ENCODE measurements at places on chromosomes 2 and 18.

GRCh38 chr2:29165362-29166241 lies 50.4 kb downstream of the CLIP4 start:
- DNase-seq, result peak; percentile 34

GRCh38 chr2:116545286-116546068 lies 1269.0 kb upstream of the DDX18 start:
- DNase-seq, result no peak

DNA sequence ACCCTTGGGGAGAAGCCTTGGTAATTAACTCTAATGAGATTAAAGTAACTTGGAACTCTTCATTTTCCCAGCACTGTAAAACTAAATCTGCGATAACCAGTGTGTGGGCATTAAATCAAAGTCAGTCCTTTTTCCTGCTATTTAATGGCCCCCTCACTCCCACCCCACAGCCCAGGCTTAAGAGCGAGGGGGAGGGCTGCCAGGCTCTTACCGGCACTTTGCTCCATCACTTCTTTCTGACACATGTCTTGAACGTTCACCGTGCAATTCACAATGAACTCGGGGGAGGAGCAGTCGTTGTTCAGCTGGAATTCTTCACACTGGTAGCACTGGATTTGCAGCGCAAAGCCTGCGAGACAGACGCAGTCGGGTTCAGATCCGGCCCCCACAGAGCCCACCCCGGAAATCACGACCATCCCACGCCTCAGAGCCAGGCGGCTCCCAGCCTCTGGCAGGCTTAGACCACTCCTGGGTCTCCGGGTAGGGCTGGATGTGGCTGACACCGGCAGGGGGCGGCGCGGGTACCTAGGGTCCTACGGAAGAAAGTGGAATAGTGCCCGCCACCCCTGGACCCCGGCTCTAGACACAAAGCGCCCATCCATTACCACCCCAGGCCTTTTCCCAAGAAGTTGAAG lies 1.7 kb downstream of the LYPD1 start:
- DNase-seq, result no peak

GRCh38 chr2:47598476-47598875 lies 184.5 kb upstream of the MSH6 start:
- DNase-seq, result no peak

- no peak for DNase-seq
These were observed 155.1 kb downstream of the SS18 start for GRCh38 chr18:25935356-25935755.

GRCh38 chr18:76558881-76559667 lies 64.0 kb upstream of the ZNF516 start:
- no peak for DNase-seq

DNA sequence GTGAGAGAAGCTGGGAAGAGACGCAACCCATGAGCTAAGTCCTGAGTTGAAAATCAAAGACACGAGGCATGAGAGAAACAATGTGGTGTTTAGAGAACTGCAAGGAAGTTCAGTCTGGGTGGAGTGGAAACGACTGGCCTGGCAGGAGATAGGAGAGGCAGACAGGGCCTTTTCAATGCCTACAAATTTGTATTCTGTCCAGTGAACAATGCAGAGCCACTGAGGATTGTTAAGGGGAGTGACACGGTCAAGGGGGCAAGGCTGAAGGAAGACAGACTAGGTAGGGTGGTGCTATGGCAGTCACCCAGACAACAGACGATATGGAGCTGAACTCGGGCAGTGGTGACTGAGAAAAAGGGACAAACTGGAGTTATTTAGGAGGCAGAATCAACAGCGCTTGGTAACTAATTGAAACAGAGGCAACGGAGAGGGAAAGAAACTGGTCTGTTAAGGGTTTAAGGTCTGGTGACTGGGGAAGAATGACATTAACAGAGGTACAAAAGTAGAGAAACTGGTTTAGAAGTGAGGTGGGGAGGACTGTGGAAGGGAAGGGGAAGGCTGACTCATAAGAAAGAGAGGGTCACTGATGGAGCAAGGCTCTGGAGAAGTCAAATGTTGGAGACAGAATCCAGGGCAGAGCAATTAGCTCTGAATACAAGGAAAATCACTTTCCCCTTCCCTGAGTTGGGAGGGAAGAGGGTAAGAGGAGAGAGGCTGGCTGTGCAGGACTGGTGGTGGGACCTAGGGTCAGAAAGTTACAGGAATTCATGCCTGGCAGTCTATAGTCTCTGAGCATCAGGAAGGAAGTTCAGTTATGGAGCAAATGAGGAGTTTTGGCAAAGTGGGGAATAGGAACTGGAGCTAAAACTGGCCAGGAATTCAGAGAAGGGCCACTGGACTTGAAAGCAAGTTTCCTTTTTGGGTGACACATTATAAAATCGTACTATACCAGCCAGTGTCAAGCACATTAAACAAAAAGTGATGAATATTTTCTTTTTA lies 63.4 kb upstream of the CHRNA1 start:
- no peak for DNase-seq

- DNase-seq, result no peak
These were observed 64.5 kb downstream of the LYPD6 start for GRCh38 chr2:149394864-149395263.

- no peak for DNase-seq
These were observed 174.5 kb downstream of the SS18 start for GRCh38 chr18:25915907-25916306.

DNA sequence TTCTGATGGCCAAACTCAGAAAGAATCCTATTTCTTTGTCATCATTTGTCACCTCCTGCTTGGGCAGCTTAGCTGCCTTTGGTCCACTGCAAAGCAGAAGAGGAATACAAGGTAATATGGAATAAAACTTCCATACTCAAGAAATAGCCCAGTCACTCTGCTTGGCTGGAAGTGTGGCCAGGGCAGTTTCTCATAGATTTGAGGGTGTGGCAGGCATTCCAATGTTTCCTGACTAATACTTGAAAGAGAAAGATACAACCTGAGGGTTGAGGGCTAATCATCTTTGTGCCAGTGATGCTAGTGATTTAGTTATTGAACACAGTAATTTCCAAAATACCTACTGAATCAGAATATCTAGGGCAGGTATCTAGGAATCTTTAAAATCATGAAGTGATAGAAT lies 83.1 kb downstream of the FAM161A start:
- DNase-seq, result no peak

GRCh38 chr2:150133623-150134022 lies 353.8 kb downstream of the RND3 start:
- DNase-seq, result no peak

GRCh38 chr2:231502596-231502995 lies 27.6 kb downstream of the NMUR1 start:
- DNase-seq, result no peak

DNA sequence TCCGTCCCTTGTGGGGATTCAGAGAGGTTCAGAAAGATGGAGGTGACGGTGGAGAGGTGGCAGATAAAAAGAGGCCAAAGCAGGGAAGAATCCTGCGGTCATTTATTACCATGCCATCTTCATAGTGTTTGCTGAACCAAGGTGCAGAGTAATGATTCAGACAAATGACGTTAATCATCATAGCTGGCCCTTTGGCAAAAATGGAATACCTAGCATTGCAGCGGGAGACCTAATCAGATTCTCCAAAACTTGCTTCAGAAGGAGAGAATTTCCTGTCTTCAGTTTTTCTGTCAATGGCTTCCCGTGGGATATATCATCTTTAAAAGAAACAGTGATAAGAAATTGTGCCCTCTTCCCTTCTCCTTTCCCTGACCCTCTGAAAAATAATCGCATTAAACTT lies 175.4 kb downstream of the PTGR3 start:
- no peak for DNase-seq

GRCh38 chr2:179253226-179253625 lies 11.4 kb downstream of the SESTD1 start:
- no peak for DNase-seq

DNA sequence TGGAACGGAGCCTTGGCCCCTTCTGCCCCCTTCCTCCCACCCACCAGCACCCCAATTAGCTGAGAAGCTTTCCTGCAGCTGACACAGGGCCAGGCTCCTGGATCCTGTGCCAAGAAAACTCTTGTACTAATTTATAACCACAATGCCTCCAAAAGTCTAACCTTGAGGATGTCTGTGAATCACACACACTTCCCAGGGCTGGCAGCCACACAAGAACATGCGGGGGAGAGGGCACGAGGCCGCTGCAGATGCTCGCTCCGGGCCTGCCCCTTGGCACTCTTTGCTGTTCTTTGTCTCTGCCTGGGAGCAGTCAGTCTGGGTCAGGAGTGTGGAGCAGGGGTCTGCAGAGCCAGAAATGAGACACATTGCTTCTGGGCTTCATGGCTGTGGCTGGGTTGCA lies 62.7 kb upstream of the KIF5C start:
- no peak for DNase-seq

DNA sequence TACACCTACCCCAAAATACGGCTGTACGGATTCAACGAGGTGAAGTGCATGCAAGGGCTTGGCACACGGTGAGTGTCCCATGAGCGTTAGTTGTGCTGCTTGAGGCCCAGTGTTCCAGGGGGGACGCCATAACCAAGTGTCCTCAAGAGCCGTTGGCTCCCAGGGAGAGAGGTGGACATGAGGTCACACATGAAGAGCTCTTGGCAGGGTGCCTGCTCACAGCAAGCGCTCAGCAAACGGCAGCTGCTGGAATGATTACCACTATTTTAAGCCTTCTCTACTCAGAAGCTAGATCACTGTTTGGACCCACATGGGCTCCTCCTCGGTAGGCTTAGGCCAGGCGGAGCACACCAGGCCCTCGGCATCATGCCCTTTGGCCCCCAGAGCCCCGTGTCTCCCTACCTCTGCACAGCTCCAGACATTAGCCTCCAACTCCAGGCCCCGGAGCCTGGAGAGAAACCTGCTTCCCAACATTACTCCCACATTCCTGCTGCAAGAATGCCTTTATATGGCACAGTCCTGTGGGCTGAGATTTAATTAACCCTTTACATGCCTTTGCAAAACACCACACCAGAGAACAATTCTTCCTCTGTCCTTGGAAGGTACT lies 68.4 kb upstream of the PPP1CB start:
- peak; percentile 77 for DNase-seq

DNA sequence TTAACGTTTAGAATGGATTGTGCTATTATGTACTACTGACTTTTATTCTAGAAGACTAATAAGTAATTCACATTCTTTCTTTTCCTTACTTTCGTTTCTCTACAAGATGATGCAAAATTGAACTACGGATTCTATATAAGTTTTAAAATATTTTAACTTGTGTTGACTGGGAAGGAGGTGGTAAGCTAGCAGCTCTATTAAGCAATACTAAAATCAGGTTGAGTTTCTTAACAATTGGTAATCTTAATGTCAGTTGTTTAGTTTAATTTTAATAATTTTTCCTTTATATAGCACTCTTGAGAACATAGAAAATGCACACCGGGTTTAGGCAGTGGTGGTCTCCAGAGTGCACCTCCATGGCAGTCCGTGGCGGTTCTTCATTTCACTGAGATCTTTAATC lies 215.2 kb downstream of the MCFD2 start:
- DNase-seq, result no peak

DNA sequence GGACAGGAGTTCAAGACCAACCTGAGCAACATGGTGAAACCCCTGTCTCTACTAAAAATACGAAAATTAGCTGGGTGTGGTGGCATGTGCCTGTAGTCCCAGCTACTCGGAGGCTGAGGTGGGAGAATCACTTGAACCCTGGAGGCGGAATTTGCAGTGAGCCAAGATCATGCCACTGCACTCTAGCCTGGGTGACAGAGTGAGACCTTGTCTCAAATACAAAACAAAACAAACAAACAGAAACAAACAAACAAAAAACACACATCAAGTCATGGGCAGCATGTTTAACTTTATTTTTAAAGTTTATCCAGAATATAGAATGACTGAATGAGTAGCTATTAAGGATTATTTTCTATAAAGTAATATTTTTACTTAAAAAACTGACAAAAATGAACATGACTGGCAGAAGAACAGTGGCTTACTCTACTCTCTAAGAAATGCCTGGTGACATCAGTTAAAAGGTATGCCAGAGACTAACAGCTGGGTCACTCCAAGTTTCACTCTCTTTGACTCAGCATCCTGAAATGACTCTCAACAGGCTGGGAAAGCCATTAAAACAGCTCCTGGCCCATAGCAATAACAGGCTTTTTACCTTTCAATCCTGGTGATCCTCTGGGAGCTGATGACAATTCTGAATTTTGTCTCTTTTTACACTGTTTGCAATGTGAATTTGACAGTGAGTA lies 281.6 kb upstream of the STON1 start:
- no peak for DNase-seq

GRCh38 chr2:101817481-101817880 lies 120.0 kb downstream of the MAP4K4 start:
- DNase-seq, result no peak

DNA sequence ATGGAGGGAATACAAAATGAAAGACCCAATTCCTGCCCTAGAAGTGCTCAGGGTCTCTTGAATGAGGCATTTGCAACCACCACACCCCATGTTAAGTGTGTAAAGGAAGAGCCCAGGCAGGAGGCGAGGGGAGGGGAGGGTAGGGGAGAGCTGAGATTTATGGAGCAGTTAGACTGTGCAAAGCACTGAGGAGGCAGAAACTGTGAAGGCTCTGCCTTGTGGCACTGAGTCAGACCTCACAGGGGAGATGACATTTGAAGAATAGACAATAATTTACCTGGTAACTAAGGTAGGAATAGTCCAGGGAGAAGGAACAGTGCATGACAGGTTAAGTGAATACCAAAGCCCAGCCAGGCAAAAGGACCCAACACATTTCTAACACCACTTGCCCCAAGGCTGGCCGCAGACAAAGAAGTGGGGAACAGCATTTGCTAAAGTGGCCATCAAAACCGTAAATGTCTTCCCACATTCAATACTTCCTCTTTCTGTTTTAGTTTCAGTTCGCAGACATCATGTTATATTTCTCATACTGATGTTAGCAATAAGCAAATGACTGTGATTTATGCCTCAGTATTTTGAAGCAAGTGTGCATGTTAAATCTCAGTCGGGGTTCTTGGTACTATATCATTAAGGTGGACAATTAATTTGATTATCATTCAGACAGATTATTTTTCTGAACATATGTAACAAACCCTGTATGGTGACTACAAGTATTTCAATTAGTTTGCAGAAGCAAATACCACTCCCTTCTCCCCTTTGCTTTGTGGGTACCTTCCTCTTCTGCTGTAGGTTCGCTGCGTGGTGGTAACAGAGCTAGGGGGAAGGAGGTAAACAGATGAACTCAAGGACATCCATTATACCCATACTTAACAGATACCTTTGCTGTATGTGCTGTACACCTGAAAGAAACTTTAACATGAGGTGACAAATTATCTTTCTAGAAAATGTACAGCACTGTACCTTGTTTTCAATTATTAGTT lies 27.5 kb downstream of the CDH20 start:
- no peak for DNase-seq

- no peak for DNase-seq
These were observed 1.6 kb downstream of the SERPINB8 start for GRCh38 chr18:63971320-63972001.

GRCh38 chr2:131125195-131125757 lies 20.1 kb downstream of the PLEKHB2 start:
- DNase-seq, result peak; percentile 69

- DNase-seq, result no peak
These were observed 402.8 kb downstream of the ZEB2 start for GRCh38 chr2:144117086-144117485.

- no peak for DNase-seq
These were observed 50.5 kb upstream of the HPCAL1 start for GRCh38 chr2:10252224-10252623.

Data from NCI-H2081 (cell line).